ENCODE measurements at places on chromosomes 13 and 19.
A peak's percentile ranks its signal among the peaks of the same experiment; 100 is the strongest.

DNA sequence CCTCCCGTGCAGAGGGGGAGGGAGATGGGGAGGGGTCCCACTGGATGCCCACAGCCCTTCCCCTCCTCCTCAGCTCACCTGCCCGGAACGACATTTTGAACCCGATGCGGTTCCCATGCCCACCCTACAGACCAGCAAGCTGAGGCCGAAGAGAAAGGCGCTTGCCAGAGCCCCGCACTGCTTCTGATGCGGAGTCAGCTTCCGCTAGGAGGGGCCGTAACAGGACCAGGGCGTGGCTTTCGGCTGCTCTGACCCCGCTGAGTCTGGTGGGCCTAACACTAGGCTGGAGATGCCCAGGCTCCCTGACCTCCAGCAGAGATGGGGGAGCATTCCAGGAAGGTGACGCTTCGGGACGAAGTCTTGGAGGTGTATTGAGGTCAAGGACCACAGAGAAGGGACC lies 6.7 kb downstream of the ONECUT3 start:
- DNase-seq, result no peak

- DNase-seq, result no peak
These were observed 11.1 kb downstream of the IRGC start for GRCh38 chr19:43726736-43727592.

DNA sequence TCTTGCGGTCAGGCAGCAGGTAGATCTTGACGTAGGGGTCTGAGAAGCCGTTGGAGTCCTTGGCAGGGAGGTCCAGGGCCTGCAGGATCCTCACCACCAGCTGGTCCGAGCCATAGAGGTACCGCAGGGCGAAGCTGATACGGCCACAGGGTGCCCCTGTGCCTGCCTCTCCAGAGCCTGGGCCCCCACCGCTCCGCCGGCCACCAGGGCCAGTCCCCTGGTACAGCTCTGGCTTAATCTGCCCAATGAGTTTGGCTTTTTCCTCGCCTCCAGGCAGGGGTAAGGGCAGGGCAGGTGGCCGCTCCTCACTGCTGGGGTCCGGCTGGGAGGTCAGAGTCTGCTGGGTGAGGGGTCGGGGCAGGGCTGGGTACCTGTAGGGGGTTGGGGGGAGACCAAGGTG lies 9.9 kb downstream of the SYT3 start:
- DNase-seq, result no peak

DNA sequence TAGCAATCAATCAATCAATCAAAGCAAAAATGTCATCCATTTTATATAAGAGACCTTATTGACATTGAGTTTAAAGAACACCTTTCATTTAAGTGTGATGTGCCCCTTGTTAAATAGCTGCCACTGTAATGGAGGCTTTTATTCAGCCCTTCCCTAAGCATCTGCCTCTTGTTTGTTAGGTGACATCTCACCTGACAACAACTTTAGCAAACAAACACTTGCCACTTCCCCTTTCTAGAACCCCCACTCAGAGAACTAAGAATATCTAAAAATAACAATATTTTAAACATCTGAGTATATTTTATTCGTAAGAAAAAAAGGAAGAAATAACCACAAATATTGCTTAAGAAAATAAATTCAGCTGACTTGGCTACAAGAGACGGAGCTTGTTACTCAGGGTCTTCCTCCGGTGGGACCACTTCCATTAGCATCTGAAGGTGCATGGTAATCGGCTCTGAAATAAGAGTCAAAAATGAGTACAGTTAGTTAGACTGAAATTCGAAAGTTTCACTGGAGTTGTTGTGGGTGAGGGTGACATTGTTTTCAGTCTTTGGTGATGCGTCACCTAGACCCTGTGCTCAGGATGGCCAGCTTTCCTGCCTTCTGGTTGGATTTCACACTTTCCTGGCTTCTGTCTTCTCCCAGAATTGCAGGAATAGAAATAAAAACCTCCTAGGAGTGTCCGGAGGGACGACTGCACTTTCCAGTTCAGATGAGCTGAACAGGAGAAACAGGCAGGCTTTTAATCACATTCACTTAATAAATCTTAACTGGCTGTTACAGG lies 39.1 kb downstream of the SLC7A9 start:
- no peak for DNase-seq

DNA sequence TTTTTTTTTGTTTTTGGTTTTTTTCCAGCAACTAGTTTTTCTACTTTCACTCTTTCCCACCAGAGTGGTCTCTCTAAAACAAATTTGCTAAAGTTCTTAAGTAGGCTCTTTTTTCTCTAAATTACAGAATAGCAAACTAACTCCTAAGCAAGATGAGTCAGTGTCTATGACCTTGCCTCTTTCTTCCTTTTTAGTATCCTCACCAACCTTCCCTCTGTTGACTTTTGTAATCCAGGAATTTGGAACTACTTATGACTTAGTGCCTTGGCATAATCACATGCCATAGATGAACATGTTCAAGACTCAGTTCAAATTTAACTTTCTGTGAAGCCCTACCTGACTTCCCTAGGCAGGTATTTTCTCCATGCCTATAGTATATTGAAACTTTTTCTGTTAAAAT lies 32.3 kb upstream of the AKAP11 start:
- no peak for DNase-seq

- no peak for DNase-seq
These were observed 6.3 kb upstream of the CDK8 start for GRCh38 chr13:26247608-26248007.

GRCh38 chr19:29212356-29212647 lies 649 bp downstream of the UQCRFS1 start:
- no peak for DNase-seq

- no peak for DNase-seq
These were observed 365.5 kb downstream of the UQCRFS1 start for GRCh38 chr19:28847468-28847867.

- DNase-seq, result no peak
These were observed 2.0 kb upstream of the GATAD2A start for GRCh38 chr19:19403373-19403901.

DNA sequence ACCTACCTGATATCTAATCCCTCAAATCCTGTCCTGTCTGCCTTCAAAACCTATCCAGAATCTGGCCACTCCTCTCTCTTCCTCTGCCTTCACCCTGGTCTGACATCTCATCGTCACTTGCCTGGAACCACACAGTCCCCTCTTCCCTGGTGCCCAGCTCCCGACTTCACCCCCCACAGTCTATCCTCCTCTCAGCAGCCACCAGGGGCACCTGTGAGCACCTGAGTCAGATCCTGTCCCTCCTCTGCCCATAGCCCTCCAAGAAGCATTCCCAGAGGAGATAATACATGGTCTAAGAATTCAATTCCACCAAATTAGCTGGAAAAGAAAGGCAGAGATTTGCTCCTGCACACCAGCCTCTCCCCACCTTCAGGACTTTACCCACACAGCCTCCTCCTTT lies 48.9 kb downstream of the ZNRF4 start:
- DNase-seq, result no peak

GRCh38 chr19:53808710-53809125 lies 15.4 kb downstream of the NLRP12 start:
- no peak for DNase-seq

GRCh38 chr19:29001597-29002245 lies 211.2 kb downstream of the UQCRFS1 start:
- peak; percentile 66 for DNase-seq

DNA sequence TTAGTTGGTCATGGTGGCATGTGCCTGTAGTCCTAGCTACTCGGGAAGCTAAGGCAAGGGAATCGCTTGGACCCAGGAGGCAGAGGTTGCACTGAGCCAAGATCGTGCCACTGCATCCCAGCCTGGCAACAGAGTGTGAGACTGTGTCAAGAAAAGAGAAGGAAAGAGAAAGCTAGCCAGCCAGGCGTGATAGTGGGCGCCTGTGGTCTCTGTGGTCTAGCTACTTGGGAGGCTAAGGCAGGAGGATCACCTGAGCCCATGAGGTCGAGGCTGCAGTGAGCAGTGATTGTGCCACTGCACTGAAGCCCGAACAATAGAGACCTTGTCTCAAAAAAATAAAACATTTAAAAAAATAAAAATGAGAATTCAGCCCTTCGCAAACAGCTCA lies 33.3 kb downstream of the TIMM13 start:
- DNase-seq, result no peak

GRCh38 chr13:36261011-36261410 lies 36.6 kb downstream of the CCDC169 start:
- no peak for DNase-seq

DNA sequence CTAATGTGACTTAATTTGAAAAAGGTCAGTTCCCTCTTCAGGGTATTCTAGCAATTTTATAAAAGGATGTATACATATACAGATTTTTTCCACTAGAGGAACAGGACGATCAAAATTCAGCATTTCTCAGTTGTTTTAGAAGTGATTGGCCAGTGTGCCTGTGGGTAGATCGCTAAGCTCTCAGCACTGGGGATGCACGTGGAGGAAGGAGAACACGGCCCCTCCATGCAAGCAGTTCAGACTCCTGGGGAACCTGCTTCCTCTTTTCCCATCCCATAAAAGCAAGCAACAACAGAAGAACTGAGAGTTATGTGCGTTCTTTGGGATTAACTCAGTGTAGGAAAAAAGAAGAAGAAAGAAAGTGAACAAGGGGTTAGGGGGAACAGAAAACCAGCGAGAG lies 328.8 kb downstream of the FOXO1 start:
- DNase-seq, result no peak

DNA sequence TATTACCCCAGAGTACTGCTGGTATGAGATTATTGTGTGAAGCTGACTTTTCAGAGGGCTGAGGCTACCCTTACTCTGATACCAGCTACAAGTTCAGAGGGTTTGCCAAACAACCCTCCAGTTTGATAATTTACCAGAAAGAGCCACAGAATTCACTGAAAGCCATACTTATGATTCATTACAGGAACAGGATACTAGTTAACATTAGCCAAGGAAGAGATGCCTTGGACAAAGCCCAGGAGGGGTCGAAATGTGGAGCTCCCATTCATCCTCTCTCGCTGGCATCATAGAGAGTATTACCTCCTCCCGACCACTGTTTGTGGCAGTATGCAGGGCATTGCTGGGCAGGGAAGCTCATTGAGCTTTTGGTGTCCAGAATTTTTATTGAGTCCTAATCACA lies 364.3 kb downstream of the KCNRG start:
- no peak for DNase-seq

GRCh38 chr13:98144027-98144741 lies 1.3 kb downstream of the FARP1 start:
- DNase-seq, result peak; percentile 7

- DNase-seq, result peak; percentile 33
These were observed 44.7 kb upstream of the GPI start for GRCh38 chr19:34320277-34320676.

DNA sequence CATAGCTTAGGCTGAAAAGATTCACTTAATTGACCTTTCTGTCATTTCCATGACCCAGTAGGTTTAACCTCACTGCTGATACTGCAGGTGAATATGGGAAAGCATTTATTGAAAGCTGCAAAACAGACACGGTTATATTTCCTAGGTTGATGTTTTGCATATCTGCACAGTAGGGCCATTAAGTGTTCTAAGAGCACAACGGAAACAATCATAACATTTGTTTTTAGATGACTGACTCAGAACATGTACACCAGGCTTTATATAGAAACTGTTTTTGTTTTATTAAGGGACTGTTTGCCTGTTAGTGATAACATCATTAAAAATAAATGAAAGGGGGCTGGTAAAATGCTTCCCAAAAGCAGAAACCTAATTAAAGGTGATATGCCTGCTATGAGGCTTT lies 367.8 kb downstream of the DACH1 start:
- no peak for DNase-seq
